Inflammatory macrophage treated with lipopolysaccharide for 1 hour (primary cell): ENCODE measurements at places on chromosomes 6 and 20.
A peak's percentile ranks its signal among the peaks of the same experiment; 100 is the strongest.

DNA sequence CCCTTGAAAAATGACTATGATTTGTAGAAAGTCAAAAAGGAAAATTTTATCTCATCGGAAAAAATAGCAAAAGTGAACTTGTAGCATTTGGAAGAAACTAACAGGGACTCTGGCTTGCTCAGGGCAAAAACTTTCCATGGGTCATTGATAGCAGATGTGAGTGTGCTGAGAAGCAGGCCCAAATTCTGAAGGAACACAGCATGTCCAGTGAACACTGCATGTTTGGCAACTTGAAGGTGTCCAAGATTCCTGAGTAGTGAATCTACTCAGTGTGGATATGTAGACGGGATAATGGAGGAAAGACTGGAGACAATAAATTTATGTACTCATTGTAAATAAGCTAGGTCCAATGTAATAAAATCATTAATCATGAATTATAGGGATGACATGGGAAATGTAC, 8.2 kb downstream of the SLC17A2 start:
- no peak for DNase-seq

DNA sequence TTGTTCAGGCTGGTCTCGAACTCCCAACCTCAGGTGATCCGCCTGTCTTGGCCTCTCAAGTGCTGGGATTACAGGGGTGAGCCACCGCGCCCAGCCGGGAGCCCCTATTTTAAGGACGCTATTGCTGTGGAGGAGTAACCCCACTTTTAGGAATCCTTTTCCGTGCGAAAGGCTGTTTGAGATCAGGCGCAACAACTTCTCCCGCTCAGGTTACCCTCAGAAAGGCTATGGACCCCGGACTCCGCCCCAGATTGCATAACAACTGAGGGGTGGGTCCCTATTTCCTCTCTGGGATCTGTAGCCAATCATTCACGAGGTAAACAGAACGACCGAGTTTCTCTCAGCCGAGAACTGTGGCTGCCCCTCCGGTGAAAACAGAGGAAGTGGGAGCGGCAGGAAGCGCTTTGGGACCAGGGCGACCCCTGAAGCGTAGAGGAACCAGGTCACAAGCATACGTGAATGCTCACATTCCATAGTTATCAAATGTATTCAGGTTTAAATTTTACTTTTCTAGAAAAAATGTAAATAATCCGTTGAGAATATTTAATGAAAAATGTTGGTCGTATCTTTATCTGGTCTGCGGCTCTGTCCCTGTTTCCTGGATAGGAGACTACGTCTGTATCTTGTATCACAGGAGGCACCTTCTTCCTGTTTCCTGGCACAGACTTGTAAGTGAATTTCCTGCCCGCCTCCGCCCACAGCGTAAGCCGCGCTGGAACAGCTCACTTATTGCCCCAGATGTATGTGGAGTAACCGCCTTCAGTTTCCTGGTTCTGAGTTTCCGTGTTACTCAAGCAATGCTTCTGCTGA, 26.8 kb downstream of the HLA-E start:
- peak; percentile 96 for DNase-seq

GRCh38 chr6:30263734-30264133, 50.5 kb upstream of the TRIM26 start:
- no peak for DNase-seq

DNA sequence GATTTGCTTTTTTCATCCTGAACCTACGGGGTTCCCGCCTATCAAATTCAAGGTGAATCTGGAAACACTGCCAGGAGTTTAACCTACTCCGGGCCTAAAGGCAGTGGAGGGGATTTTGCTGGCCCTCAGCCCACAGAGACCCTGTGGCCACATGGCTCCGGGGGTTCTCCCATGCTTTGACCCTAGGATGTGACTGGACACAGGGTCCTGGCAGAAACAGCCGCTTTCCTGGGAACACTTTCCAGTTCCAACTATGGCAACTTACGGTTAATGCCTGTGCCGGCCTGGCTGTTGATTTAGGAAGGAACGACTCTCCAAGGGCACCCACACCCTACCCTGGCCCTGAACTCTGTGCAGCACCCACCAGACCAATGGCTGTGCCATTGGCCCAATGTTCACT, 141.7 kb upstream of the RPS6KA2 start:
- DNase-seq, result no peak

DNA sequence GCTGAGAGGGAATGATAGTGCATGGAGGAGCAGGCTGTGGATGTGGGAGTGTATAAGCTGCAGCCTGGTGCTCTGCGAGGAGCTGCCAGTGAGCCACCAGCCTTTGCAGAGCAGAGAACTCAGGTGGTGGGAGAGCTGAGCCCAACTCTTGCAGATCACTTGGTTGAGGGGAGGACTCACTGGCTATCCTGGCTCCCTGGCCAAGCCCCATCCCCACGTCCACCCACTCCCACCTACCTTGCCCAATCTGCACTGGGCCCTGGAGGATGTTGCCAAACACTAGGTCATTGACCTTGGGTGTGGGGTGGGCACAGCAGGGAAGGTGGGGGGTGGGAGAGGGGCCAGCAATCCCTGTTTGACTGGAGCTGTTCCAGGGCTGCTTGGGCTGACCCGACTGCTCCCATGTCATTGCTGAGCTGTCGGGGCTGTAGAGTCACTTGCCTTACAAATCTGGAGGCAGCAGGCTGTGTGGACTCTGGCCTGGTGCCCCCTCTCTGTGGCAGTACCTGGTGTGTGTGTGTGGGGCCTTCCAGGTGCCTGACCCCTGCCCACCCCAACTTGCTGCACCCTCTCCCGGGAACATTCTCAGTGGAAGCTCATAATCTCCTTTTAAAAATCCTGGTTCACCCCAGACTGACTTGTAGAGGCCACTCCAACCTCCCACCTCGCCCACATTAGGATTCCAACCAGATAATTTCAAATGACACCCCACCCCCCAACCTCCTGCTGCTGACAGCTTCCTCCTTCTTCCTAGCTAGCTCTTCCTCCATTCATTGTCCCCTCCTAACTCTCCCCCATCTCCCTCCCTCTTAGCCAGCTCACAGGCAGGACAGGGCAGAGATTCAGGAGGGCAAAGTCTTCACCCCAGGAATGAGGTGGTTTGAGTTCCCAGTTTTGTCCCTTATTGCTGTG, 162.3 kb downstream of the MRPL14 start:
- DNase-seq, result no peak

DNA sequence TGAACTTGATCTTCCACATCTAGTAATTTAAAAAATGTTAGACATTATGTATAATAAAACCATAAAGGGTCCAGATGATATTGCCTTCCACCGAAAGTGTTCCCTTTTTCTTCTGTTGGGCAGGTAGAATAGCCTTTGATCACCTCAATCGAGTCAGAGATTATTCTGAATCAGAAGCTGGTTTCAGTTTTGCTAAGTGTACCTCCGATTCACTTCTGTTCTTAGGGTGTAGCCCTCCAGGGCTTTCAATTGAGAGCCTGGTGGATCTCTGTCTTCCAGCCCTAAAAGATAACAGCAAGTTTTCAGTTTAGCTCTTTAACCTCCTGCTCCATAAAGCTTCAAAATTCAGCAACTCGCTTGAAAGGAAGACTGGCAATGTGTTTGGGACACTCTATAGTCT, 21.1 kb upstream of the AIG1 start:
- DNase-seq, result no peak

DNA sequence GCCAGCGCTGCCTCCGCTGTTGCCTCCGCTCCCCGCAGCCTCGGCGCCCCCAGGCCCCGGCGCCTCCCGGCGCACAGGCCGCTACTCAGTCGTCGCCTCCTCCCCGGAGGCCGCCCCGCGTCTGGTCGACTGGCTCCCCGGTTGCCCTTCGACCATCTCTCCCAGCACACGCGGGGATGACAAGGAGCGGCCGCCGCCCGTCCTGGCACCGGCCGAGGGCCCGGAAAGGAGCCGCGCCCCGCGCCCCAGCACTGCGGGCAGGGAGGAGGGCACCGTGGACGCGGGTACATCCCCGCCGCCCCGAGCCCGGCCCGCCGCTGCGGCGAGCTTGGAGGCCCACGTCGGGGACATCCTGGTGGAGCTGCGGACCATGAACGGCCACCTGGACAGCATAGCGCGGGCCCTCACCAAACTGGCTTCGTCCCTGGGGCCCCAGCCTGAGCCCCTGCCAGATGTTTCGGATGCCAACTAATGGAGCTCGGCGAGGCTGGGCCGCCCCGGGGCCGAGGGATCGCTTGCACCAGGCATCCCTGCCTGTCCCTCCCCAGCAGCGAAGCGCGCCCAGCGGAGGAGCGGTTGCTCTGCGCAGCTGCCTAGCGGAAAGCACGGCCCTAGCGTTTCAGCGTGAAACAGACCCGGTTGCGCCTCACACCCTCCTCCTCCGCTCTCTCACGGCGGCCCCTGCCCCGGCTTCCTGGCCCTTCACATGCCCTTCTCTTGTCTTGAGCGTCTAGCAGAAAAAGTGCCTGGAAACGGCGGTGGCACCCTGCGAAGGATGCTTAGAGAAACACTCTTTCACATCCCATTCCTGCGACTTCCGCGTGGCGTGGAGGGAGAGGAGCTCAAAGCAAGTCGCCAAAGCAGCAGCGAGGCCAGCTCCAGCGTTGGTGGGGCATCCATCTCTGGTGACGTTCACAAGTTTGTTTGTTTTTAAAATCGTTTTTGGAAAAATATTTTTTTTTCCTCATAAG, 285.8 kb upstream of the SUPT3H start:
- peak; percentile 44 for DNase-seq

DNA sequence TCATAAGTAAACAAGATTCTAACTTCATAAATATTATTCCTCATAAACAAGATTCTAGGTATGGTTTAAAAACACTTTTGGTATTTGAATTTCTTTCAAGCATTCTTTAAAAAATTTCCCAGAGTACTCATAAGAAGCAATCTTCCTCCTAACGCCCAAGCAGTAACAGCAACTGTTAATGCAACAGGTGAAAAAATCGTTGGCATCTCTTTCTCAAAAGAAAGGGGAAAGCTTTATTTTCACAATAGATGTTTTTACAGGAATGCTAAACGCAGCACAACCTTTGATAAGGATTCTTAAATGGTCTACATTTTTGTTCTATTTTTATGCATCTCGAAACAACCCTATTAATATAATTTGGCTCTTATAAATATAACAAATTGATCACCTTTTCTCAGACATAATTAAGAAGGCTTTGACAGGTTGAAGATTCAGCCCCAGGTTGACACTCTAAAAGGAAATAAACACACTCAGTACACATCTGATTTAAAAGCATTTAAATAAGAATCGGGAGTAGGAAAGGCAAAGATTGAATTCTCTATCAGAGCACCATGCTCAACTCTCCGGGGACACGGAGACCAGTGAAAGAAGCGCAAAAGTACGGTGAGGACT, 634 bp downstream of the AHI1 start:
- no peak for DNase-seq

DNA sequence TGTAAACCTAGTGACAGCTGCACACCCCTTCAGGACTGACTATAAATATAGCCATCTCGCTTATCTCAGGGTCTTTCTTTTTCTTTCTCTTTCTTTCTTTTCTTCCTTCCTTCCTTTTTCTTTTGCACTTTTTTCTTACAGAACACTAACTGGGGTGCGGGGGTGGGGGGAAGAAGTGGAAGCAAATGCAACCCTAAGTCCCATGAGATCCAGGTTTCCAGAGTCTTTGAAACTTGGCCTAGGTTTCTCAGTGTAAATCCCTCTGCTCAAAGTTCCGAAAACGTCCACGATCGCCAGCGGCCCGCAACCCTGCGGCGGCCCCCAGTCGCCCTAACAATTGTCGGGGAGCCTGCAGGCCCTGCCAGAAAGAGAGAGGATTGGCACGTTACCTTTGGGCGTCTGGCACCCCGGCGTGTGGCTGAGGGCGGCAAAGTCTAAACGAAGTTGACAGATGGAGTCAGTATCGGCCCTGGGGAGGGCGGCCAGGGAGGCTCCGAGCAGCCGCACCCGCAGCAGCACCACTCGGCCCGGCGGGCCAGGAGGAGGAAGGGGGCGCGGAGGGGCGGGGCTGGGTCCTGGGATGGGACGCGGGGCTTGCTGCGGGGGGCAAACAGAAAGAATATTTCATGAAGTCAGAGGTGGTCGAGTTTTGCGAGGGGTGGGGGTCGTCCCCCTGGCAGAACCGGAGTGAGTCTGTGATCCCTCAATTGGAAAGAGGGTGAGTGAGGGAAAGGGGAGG, 577 bp upstream of the FOXF2 start:
- DNase-seq, result no peak

DNA sequence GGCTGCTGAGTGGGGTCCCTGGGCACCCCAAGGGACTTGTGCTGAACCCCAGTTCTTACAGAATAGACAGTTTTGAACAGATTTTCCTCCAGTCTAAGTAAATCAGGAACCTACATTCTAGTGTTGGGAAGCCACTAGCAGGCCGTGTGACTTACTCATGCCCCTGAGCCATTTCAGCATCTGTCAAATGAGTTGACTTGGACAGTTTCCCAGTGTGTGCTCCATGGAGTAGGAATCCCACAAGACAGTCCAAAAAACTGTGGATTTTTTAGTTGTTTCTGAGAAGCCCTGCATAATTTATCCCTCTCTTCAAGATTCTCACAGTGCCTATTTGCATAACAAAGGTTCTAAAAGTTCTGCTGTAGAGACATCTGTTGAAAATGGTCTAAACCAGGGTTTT, 2.1 kb downstream of the GABRR2 start:
- peak; percentile 80 for DNase-seq

DNA sequence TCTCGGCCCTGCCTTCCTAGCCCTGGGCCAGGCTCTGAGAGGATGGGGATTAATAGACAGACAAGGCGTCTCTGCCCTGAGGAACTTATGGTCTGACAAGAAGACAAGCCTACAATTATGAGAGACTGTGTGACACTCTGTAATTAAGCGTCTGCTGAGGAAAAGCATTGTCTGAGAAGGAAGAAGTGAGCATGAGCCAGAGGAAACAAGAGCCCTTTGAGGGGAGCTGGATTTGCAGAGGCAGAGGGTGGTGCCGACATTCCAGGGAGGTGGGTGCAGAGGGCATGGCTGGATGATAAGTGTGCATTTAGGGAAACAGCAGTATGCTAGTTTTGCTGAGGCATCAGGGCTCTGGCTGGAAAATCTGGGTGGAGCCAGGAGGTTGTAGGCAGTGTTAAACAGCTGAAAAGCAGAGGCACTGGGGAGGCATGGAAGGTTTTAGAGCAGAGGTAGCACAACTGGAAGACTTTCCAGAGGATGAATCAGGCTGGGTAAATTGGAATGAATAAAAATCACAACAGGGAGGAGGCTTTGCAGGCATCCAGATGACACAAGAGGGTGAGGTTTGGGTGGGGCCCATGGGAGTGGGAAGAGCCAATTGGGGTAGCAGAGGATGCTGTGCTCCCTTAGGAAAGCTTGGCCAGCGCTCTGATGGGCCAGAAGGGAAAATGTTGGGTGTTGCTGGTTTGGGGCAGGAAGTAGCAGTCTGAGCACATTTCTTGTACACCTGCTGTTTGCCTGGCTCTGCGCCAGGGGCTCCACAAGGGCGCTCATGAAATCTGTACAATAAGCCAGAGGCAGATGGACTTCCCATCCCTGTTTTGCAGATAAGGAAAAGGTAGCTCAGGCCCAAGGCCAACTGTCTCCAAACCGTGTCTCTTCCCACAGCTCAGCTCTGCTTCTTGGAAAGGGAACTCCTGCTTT, 74.0 kb upstream of the MYL9 start:
- DNase-seq, result no peak

GRCh38 chr20:23050847-23051627, 1.6 kb upstream of the THBD start:
- DNase-seq, result peak; percentile 93
